ENCODE measurements at places on chromosomes 6 and 20.

DNA sequence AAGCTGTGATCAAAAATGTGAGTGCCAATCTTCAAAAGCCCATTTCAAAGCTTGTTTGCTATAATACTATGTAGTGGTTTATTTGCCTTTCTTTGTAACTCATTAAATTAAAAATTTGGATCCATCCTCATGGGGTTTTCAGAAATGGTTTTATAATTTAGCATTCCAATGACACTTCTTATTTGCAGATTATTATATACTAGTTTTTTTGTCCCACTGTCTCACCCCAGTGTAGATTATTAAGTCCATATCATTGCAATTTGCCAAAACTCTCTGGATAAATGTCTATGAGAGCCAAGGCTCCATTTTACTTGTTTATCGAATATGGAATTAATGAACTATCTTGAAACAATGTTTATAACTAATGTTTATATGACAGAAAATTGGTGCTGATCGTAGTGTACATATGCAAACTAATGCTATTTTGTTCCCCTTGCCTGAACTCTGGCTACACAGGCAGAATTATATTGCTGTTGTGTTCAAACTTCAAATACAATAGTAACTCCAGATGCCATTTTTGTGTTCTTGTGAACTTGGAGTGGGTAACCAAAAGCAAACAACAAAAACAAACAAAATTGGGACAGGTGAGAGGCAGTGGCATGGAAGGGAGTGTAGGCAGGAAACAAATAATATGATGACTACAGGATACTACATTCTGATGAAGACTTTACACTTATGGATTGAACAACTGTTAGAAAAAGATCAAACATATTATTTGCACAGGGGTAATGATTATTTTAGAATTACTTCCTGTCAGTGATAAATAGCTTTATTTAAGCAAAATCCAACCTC, 307.1 kb upstream of the FLRT3 start:
- no peak for DNase-seq

- no peak for DNase-seq
Measured at GRCh38 chr6:87139236-87139635, 16.1 kb upstream of the ZNF292 start.

- DNase-seq = no peak
Measured at GRCh38 chr6:32271429-32271828, 47.6 kb upstream of the NOTCH4 start.

- no peak for DNase-seq
Measured at GRCh38 chr6:154614641-154615040, 104.2 kb upstream of the CNKSR3 start.

GRCh38 chr6:129875610-129876520, 14.8 kb upstream of the TMEM244 start:
- no peak for DNase-seq

DNA sequence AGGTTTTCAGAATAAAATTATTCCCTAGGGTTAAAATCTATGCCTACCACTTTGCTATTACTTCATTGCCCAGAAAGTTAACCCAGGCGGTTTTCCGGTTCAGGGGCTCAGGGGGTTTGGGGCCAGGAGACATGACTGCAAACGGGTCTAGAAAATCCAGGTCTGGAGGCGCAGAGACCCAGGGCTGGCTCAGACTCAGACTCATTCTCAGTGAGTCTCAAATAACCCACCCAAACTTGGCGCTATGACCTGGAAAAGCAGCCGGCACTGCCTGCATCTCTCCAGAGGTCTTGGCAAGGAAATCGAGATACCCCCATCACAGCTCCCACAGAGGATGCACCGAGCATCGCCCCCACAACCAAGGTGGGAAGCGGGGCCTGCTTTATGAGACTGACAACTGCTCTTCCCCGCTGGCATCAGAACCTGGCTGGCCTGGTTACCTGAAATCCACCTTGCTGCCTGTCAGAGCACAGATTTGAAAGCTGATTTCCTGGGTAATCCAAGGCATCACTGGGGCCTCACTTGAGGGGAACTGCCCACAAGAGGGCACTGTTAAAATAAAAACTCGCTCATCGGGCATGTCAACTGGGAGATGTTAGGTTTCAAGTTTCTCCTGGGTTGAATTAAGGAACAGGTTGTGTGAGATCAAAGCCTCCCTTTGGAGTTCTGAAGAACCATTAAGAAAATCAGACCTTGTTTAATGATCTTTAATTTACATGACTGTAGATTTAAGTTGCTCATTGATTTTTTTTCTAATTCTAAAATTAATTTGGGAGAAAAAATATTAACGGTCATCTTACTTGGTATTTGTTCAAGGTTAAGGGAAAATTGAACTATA, 55.1 kb downstream of the KIF16B start:
- DNase-seq = peak; percentile 33

DNA sequence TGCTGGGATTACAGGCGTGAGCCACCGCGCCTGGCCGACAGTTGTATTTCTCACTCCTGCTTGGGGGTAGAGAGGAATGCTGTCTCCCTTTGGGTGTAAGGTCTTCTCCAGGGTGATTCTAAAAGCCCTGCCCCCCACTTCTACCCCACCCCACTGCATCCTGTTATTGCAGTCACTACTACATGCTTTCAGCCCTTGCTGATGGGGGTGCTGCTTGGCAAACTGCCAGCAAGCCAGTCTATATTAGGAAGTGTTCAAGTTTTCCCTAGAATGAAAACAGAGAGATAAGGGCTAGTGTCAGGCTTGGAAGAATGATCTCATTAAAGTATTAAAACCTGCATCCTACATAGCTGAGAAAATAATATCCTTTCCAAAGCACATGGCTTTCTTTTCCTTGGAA, 31.3 kb downstream of the TTI1 start:
- no peak for DNase-seq

DNA sequence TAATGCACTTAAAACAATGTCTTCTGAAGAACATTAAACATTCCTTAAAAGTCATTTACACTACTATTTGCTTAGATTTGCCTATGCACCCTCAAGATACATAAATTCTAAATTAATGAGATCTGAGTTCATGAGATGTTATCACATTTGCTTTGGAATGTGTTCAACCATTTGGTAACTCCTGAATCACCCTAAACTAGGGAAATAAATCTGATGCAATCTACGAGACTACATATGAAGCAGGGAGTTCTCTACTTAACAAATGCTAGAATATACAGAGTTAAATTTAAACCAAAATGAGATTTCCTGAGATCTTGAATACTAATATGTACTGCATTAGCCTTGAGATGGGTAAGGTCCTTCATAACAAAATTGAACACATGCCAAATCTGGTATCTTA, 170.1 kb downstream of the CLIC5 start:
- no peak for DNase-seq

GRCh38 chr20:53555081-53555480, 38.6 kb downstream of the ZNF217 start:
- DNase-seq = no peak

GRCh38 chr20:1858871-1859270, 36.3 kb upstream of the SIRPA start:
- DNase-seq = no peak

DNA sequence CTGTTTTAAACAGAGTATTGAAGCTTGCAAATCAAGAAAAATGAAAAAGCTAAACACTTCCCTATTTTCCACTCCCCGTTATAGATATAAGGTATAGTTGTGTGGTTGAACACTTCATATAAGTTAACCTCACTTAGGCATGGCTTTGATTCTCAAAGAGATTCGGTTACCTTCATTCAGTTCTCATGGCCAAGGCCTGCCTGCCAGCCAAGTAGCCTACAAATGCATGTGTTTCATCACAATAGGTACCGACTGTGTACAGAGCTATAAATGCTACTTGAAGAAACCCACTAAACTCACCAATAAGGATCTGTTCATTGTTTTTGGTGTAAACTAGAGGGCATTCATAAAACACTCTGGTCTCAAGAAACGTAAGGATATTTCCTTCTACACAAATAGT, 27.8 kb downstream of the PM20D2 start:
- no peak for DNase-seq

GRCh38 chr6:108806171-108806570, 42.1 kb upstream of the ARMC2 start:
- DNase-seq = no peak

GRCh38 chr6:66731310-66731709, 1024.3 kb upstream of the EYS start:
- no peak for DNase-seq

- DNase-seq = no peak
Measured at GRCh38 chr20:62879275-62880146, 17.9 kb upstream of the TCFL5 start.

DNA sequence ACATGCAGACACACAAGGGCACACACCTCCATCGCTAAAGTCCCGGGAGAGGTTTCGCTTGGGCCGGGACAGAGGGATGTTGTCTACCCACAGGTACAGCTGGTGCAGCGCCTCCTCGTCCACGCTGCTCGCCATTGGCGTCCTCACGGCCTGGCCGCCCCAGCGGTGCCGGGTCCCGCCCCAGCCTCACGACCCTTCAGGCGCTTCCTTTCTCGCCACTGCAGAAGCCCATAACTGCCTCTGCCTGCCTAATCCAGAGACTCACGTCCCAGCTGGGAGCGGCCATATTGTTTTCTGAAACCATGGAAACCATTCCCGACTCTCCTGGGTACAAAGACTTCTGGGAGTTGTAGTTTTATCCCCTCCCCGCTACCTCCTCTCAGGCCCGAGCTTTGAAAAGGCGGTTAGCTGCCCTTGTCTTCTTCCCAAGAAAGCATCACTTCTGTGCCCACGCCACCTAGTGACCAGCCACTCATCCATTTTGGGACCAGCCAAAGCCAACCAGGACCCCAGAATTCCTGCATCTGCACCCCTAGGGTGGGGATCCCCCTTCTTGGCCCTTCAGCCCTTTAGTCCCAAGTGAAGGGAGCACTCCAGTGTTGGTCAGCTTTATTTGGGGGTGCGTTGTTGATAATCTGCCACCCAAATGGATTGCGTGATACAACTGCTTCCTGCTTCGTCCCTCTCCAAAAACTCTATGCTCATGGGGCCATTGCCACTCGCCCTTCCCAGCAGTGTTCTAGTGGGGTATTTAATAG, at the start of gene SPEF1:
Gene SPEF1 (minus strand): TSS at position 296 of the 758 bp plus-strand sequence. CDS start 161 bp downstream, at position 135.
- peak; percentile 98 for DNase-seq

DNA sequence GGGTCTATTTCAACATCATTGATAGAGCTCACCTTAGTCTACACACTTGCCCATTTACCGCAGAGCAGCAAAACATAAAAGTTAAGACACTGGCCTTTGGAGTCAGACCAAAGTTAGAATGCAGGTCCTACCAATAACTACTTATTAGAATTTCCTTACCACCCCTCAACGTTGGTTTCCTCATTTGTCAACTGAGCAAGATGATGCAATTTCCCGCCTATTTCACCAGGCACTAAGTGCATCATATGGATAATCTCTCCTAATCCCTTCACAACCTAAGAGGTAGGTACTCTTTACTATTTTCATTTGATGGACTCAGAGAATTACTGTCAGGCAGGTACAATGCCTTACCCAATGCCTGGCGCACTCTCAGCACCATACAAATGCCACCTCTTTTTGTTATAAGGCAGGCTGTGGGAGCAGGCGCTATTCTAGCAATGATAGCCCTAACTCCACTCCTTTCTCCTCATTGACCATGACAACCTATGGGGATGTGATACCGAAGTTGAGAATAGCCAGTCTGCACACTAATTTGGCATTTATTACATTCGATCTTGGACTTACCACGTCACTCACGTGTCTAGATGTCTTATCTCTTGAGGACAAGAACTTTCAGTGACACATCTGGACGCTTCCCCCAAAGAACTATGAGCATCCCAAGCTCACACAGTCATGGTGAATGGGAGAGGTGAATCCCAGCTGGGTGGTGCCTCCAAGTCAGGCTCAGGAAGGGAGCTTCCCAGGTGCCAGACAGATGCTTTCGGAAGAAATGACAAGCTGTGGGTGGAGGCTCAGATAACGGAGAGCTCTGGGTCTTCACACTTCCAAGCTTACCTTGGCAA, 128.1 kb upstream of the STMND1 start:
- no peak for DNase-seq

DNA sequence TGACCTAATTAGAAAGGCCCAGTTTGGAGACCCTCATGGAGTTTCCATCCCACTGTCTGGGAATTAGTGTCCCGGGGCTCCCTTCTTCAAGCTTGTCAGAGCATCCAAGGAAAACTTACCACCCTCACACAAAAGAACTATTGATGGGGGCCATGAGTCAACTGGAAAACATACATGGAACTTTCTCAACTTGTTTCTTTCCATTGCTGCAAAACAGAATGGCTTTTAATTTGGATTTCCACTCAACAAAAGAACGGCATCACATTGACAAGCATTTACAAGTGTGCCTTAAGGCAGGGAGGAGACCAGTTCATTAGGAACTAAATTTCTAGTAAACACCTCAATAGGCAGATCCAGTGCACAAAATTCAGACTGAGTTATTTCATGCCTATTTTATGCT, 289.1 kb upstream of the PREP start:
- DNase-seq = no peak

- DNase-seq = no peak
Measured at GRCh38 chr20:15919118-15919517, 654.1 kb downstream of the KIF16B start.

DNA sequence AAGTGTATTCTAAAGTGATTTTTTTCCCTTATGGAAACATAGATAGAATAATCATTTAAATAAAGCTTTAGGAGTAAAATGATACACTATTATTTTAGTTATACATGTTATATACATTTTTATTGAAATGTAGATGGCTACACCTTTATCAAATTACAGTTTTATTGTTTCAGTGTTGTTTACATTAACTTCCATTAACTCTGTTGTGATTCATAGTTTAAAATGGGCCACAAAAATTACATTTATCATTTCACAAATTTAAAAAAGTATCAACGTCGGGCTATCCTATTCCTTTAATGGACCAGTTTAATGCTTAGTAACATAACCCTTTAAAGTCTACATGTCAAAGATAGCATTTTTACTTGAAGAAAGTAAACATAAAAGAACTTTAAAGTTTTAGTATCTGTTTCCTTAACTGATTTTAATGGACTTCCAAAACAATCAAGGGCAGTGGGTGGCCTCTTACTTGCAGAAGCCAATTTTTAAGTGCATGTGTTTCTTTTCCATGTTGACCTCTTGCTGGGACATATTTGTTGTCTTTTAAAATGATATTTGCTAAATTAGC, 47.8 kb upstream of the FLRT3 start:
- no peak for DNase-seq

DNA sequence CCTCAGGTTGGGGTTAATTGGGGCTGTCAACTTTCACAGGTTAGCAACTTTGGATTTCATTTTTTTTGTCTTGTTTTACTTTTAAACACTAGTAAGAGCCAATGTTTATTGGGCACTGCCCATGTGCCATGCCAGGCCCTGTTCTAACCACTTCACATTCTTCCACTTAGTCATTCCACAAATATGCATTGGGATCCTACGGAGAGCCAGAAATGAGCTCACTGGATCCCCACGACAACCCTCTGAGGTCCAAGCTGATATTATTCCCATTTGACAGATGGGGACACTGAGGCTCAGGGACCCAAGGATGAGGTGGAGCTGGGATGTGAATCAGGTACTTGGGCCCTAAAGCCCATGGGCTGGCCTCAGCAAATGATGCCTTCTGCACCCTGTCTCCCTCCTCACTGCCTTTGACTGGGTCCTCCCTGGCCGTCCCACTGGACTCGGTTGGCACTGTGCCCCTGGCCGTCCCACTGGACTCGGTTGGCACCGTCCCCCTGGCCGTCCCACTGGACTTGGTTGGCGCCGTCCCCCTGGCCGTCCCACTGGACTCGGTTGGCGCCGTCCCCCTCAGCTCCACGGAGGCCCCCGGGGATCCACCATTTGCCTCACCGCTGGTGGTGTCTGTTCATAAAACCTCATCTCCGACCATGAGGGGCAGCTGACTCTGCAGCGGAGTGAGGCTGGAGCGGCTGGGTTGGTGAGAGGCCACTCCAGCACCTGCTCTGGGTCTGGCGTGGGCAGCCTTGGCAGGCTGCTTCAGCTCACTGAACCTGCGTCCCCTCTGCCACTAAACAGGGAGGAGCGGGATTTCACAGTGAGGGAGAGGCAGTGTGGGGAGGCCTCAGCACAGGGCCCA, 4.8 kb upstream of the PMEPA1 start:
- peak; percentile 34 for DNase-seq
